Smooth muscle cell of bladder (primary cell): ENCODE measurements at places on chromosomes 12 and 14. TPM values are rescaled to one million over a fixed set of nuclear protein-coding genes. Genes with fewer than 3 reads are reported as not detected.

Gene HNF1A
- total RNA-seq = 0.09 TPM in 1 of 2 replicates, not detected in the other

Gene MGAT4C
- total RNA-seq = under 0.01 TPM in 1 of 2 replicates, not detected in the other

Gene TUNAR
- not detected in 2 replicates for total RNA-seq

Gene LBHD2
- total RNA-seq = not detected in 2 replicates

Gene SLC5A8
- total RNA-seq = not detected in 2 replicates

Gene ZNF84
- total RNA-seq = 17.4 and 23.9 TPM in 2 replicates

Gene NAV3
- 42.1 and 57.8 TPM in 2 replicates for total RNA-seq

Gene TMEM106C
- 49.5 and 71.4 TPM in 2 replicates for total RNA-seq

Gene ADCY6
- 41.0 and 43.7 TPM in 2 replicates for total RNA-seq

Gene TMPRSS12
- not detected in 2 replicates for total RNA-seq

Gene CCDC175
- not detected in 2 replicates for total RNA-seq

Gene ZC2HC1C
- 0.57 and 1.1 TPM in 2 replicates for total RNA-seq

Gene BRF1
- total RNA-seq = 32.6 and 34.5 TPM in 2 replicates

Gene ETFBKMT
- total RNA-seq = 3.2 and 3.3 TPM in 2 replicates

Gene ACAD10
- 12.4 and 15.8 TPM in 2 replicates for total RNA-seq

Gene LAG3
- 0.14 and 0.18 TPM in 2 replicates for total RNA-seq

Gene DNAJC22
- total RNA-seq = 1.8 and 6.0 TPM in 2 replicates

Gene FLRT2
- 2.8 and 8.0 TPM in 2 replicates for total RNA-seq

Gene BEST3
- total RNA-seq = not detected in 2 replicates

Gene LMNTD1
- total RNA-seq = 0.28 and 0.37 TPM in 2 replicates

Gene SSPN
- 9.4 and 24.6 TPM in 2 replicates for total RNA-seq

Gene KLRD1
- under 0.01 and 0.46 TPM in 2 replicates for total RNA-seq

Gene IQSEC3
- 1.4 and 1.6 TPM in 2 replicates for total RNA-seq

Gene EID3
- total RNA-seq = 7.1 and 12.3 TPM in 2 replicates

Gene BDKRB1
- total RNA-seq = 31.6 and 33.1 TPM in 2 replicates

Gene SDSL
- total RNA-seq = 17.5 and 18.3 TPM in 2 replicates

Gene YAF2
- total RNA-seq = 9.8 and 11.9 TPM in 2 replicates

Gene ARID2
- total RNA-seq = 11.4 and 11.8 TPM in 2 replicates

Gene OAS1
- 0.28 and 0.65 TPM in 2 replicates for total RNA-seq

Gene SERPINA3
- 8.0 and 10.5 TPM in 2 replicates for total RNA-seq

Gene WIF1
- total RNA-seq = not detected in 2 replicates

Gene KRT85
- not detected in 2 replicates for total RNA-seq

Gene RNASE3
- total RNA-seq = not detected in 2 replicates

Gene SDR39U1
- 9.4 and 10.3 TPM in 2 replicates for total RNA-seq

Gene PRB2
- not detected in 2 replicates for total RNA-seq

Gene ACRBP
- 0.28 and 0.37 TPM in 2 replicates for total RNA-seq

Gene GLTP
- 51.2 and 58.2 TPM in 2 replicates for total RNA-seq

Gene SMOC1
- 0.65 and 2.3 TPM in 2 replicates for total RNA-seq

Gene TEX52
- total RNA-seq = not detected in 2 replicates

Gene TRIM9
- total RNA-seq = under 0.01 and 0.18 TPM in 2 replicates

Gene USP5
- 71.1 and 76.5 TPM in 2 replicates for total RNA-seq

Gene BCL11B
- under 0.01 TPM in 1 of 2 replicates, not detected in the other for total RNA-seq

Gene NOPCHAP1
- 6.3 and 7.0 TPM in 2 replicates for total RNA-seq

Gene INHBC
- not detected in 2 replicates for total RNA-seq

Gene DDX55
- total RNA-seq = 11.4 and 19.0 TPM in 2 replicates

Gene EML1
- total RNA-seq = 62.0 and 77.8 TPM in 2 replicates

Gene VRK1
- 12.8 and 23.5 TPM in 2 replicates for total RNA-seq

Gene ZC3H10
- 5.7 and 6.6 TPM in 2 replicates for total RNA-seq

Gene GPR132
- under 0.01 and 0.55 TPM in 2 replicates for total RNA-seq

Gene GDF3
- not detected in 2 replicates for total RNA-seq

Gene HDAC7
- 19.6 and 26.7 TPM in 2 replicates for total RNA-seq

Gene RHEBL1
- 0.28 TPM in 1 of 2 replicates, not detected in the other for total RNA-seq

Gene SMCO2
- total RNA-seq = 0.14 TPM in 1 of 2 replicates, not detected in the other

Gene KLHL33
- total RNA-seq = 0.14 and 0.18 TPM in 2 replicates

Gene CKAP4
- total RNA-seq = 228 and 312 TPM in 2 replicates

Gene GPHB5
- total RNA-seq = not detected in 2 replicates

Gene ANKRD33
- total RNA-seq = 0.09 TPM in 1 of 2 replicates, not detected in the other
